ENCODE measurements at places on chromosomes 3 and 15.
A peak's percentile ranks its signal among the peaks of the same experiment; 100 is the strongest.

DNA sequence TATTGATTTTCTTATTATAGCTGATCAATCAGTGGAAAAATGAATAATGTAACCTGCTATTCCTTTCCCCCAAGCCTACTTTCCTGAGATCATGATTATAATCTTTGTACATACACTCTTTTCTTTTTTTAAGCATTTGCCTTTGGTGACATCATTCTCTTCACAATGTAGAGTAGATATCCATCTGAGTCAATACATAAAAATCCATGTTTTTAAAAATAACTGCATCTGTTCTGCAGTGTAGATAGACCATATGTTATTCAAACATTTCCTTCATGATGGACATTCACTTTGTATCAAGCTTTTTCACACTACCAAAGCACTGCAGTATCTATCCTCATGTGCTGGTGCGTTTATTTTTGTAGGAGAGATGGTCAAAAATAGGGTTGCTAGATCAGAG, 211.1 kb downstream of the PTPRG start:
- no peak for DNase-seq

DNA sequence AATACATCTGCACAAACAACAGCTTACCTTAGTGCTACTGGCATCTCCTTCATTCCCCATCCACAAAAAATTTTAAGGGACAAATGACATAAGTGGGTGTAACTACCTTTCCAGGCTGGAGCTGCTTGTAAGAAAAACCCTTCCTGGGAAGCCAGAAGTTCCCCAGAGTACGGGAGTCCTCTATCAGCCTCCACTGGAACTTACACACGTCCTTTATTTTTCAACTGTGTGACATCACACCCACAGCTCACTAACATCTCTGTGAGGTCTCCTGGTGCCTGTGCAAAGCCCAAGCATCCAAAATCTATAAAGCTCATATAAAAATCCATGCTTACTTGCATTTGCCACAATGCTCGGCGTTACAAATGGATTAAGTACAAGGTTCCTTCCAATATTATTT, 27.6 kb downstream of the LRIG1 start:
- DNase-seq, result no peak

DNA sequence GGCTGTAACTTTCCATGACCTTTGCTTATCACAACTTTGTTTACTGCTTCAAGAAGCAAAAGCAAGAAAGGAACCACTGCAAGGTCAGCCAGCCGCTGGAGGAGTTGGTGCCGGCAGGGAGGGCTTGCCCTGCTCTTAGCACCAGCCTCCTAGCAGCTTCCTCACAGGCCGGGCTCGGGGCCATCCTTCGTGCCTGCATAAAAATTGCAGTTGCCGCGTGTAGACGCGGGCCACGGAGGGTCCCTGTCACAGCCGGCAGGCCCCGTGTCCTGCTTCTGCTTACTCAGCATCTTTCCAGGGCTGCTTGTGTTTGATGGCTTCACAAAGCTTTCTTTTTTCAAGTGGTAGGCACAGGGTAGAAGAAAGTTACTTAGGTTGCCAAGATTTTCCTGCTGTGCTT, 84.4 kb downstream of the PGPEP1L start:
- no peak for DNase-seq

DNA sequence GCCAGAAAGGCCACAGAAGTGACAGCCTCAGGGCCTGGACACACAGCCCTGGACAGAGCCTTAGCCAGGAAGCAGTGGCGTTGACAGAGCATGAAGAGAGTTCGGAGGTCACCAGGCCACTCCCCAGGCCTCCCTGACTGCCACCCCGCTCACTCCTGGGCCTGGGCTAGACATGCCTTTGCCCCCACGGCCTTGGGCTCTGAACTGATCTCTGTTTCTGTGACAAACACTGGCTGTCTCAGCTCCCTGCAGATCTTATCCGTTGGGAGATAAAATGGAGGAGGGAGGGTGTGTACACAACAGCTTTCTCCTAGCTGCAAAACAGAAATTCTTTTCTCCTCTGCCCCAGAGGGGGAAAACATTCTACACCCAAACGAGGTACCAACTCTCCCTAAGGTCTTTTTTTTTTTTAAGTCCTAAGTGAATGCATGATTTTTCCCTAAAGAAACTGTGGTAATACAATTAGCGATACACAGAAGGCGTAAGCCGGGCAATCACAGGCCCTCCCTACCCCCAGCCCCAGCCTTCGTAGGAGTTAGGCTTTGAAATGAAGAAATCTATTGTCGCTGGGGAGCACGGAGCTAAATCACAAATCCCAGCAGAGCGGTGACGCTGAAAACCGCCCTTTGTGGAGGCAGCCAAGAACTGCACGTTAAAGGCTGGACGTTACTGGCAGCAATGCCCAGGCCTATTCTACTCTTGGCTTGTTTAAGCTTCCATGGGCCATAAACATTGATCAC, 45.0 kb downstream of the SRGAP3 start:
- no peak for DNase-seq

GRCh38 chr3:171350364-171350763, 109.8 kb downstream of the TNIK start:
- DNase-seq, result no peak

DNA sequence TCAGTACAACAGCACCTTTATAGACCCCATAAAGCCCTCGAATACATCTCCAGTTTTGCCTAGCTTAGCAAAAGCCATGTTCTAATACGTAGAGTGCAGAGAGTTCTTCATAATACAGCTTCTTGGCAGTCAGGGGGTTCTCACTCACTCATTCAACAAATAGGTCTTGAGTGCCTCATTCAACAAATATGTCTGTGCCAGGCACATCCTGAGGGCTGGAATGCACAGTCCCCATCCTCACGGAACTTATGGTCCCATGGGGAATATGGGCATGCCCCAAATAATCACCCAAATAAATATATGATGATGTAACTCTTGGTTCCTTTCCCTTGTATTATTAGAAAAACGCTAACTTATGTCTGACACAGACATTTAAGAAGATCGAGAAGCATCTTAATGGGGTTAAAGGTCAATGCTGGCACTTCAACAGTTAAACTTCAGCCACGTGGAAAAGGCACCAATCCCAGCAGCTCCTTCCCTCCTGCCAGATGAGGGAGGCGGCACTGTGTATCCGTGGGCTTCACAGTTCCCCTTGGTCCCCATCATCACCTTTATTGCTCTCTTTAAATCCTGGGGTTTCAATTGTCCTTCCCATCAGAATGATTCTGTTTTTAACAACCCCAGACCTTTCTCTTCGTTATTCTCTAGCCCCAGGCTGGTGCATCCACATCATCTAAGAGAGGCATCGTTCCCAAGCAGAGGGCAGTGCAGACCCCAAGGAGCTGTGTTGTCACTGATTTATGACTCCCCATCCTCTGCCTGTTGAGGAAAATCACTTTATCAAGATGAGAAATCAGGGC, 18.9 kb upstream of the SEMA5B start:
- no peak for DNase-seq

- DNase-seq, result no peak
These were observed 150.7 kb downstream of the TMCO5A start for GRCh38 chr15:38085114-38085513.

DNA sequence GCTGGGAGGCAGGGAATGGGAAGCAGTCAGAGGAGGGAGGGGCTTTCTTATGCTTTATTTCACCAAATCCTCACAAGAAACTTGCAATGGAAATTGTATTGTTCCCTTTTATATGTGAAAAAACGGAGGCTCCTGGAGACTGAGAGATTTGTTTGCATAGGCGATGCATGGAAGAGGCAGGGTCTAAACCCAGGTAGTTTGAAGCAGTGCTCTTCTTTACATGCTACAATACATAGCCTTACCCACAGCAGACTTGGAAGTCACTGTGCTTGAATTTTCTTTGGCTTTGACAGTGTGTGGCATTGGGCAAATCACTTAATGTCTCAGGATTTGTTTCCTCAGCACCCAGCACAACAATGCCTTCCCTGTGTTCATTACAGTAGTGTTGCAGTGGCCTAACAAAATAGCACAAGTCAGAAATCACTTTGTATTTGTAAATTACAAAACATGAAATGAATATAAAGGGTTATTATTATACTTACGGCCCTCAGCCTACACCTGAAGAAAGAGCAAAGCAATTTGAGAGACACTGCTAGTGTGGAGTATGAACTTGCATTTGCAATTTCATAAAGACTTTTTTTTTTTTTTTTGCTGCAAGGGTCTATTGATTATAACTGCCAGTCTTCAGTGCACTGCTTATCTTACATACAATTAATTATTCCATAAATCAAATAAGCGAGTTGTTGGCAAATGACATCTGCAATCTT, 646.4 kb upstream of the KCNMB2 start:
- DNase-seq, result no peak

- no peak for DNase-seq
These were observed 444.6 kb downstream of the CNTN4 start for GRCh38 chr3:2543247-2543646.

DNA sequence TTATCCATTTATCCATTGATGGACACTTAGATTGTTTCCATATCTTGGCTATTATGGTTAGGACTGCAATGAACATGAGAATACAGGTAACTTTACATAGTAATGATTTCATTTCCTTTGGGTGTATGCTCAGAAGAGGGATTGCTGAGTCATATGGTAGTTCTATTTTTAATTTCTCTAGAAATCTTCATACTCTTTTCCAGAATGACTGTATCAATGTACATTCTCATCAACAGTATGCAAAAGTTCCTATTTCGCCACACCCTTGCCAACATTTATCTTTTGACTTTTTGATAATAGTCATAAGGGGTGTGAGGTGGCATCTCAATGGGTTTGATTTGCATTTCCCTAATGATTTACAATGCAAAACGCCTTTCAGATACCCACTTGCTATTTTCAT, 6.2 kb upstream of the NIPA1 start:
- DNase-seq, result no peak

GRCh38 chr3:71710906-71711494, 14.2 kb downstream of the EIF4E3 start:
- no peak for DNase-seq

GRCh38 chr3:87036671-87037070, 45.7 kb upstream of the VGLL3 start:
- no peak for DNase-seq

DNA sequence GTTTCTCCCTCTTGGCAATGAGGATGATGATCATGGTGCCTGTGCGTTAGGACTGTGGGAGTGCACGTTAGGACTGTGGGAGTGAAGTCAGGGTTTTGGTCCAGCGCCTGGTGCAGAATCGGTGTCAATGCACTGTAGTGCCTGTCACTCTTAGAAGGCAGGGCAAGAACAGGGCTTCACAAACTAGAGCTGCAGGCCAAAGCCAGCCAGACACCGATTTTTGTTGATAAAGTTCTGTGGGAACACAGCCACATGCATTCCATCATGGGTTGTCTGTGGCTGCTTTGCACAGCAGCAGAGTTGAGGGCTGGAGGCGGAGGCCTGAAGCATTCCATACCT, 32.6 kb upstream of the NR2C2 start:
- DNase-seq, result no peak

DNA sequence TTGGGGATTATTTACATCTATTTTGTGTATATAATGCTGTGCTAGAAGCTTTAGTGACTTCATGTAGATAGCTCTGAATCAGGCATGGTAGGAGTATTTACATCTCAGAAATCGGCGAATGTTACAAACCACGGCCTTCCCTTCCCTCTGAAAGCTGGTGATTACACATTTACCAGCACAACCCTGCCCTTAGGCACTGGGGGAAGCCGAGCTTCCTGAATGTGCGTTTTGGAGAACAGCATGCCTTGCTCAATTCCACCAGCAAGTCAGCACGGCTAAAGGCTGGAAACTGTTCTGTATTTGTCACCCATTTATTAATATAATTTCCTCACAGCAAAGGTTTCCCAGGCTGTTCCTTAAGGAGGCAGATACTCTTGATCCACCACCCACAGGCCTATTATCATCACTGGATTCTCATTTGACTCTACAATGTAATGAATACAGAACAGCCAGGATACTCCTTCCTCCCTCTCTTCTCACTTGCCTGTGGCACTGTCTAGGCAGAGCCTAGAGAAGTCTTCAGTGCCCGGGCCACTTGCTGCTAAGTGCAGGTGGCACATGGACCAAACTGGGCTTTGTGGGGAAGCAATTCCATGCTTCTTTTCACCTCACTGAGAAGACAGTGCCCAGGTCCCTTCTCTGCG, 55.2 kb upstream of the CACNA2D3 start:
- no peak for DNase-seq

- no peak for DNase-seq
These were observed 154.4 kb downstream of the PEX5L start for GRCh38 chr3:179882292-179882691.

DNA sequence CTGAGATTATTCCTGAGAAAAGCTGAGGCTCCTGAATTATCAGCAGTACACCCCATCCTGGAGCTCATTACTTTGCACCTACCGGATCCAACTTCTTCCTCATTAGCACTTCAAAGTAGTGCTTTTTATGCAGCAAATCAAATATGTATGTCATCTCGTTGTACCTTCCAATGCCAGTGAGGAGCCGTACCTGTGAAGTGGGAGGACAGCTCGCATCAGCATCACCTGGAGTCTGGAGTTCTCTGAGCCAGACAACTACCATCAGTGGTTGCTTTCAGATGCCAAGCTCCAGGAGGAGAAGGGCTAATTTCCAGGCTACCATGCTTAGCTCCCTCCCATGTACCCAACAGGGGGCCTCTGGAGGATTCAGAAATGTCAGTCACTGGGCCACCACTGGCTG, 32.4 kb downstream of the EIF3J start:
- no peak for DNase-seq

GRCh38 chr3:103077910-103078309, 643.1 kb downstream of the ZPLD1 start:
- no peak for DNase-seq

DNA sequence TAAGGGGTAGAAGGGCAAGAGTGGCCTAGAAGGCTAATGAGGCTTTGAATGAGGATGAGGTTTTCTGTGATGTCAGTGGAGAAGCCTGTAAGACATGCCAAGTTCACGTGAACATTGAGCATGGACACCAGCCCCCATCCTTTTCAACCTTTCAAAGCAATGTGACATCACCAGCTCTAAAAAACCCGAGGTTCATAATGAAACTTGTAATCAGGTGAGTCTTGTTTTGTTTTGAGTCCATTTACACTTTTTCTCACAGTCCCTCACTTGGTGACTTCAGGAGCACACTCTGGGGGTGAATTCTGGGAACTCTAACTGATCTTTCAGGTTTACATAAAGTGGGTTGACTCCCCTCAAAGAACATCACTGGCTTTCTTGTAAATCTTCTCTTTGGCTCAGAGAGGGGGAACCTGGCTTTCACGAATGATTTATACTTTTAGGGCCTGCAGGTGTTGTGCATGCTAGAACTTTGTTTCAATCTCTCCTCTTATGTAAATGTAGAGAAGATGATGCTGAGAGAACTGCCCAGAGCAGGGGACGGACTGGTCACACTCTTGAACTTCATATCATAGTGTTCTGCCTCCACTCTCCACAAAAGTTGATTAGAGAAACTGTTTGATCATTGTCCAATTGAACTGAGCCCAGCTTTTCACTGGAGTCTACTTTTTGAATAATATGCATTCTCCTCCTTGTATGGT, 224.7 kb upstream of the SATB1 start:
- DNase-seq, result peak; percentile 70
